ENCODE measurements at places on chromosomes 4 and X.

- no peak overlapping the region for H3K4me3 ChIP-seq
- H3K36me3 ChIP-seq = no peaks in the 10 kb centered on the region
- H3K27ac ChIP-seq = no peak overlapping the region
These were observed 37.3 kb downstream of the SLIT2 start for GRCh38 chr4:20288846-20289512.

- H3K27me3 ChIP-seq = no peaks in the 10 kb centered on the region
- no peak overlapping the region for H3K4me3 ChIP-seq
- H3K36me3 ChIP-seq = no peaks in the 10 kb centered on the region
- peak overlapping the region; percentile 49 for H3K27ac ChIP-seq
- no peaks in the 10 kb centered on the region for H3K4me1 ChIP-seq
These were observed 32.9 kb upstream of the GPR78 start for GRCh38 chr4:8547108-8547911.

DNA sequence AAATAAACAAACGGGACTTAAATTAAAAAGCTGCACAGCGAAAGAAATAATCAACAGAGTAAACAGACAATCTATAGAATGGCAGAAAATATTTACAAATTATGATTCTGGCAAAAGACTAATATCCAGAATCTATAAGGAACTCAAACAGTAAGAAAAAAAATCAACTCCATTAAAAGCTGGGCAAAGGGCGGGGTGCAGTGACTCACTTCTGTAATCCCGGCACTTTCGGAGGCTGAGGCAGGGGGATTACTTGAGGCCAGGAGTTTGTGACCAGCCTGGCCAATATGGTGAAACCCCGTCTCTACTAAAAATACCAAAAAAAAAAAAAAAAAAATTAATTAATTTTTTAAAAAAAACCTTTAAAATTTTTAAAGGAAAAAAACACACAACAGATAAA is 109.0 kb downstream of the ATP11C start:
- no peak overlapping the region for H3K27ac ChIP-seq
- no peaks in the 10 kb centered on the region for H3K36me3 ChIP-seq
- H3K4me1 ChIP-seq = no peaks in the 10 kb centered on the region
- H3K4me3 ChIP-seq = no peak overlapping the region
- H3K27me3 ChIP-seq = no peaks in the 10 kb centered on the region

DNA sequence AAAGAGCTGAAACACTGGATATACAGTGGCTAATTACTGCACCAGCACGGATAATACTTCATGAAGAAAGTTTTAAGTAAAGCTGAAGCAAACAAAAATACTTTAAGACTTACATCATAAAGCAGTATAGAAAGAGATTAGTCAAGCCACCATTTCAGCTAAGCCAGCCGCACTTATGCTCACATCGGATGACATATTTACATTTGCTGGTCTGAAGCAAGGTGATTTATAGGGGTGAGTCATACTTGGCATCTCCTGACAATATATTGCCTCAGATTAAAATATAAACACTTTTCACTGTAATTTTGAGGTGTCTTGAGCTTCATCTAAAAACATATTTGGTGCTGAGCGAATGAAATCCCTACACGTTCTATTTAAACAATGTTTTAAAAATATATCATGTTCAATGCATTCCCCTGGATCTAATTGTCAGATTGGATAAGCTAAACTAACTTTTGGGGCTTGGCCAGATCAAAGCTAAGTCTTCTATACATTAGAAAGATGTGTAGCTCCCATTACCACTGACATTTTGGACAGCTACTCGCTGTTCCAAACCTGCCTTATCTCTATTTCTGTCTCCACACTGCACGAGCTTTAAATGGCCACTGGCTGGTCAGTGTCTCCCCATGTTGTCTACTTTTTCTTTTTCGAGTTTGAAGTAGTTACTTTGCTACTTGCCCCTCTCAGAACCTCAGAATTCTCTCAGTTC is 103.2 kb downstream of the VCX2 start:
- H3K27me3 ChIP-seq = no peaks in the 10 kb centered on the region
- no peak overlapping the region for H3K4me3 ChIP-seq
- H3K4me1 ChIP-seq = no peaks in the 10 kb centered on the region
- DNase-seq = no peak
- H3K27ac ChIP-seq = no peak overlapping the region
